Trophoblast cell (in vitro differentiated cells and primary cell): ENCODE measurements at places on chromosomes 11 and 22.

DNA sequence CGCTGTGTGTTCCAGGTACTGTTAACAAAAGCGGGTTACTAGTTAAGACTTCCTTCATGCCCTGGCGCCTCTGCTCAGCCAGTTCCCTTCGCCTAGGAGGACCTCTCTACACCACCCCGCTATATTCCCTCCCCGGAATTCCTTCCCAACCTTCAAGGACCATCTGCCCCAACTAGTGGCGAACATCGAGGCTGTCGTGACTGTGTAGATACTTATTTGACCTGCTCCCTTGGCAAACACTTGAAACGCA lies 450 bp upstream of the BCL2L13 start:
- DNase-seq = no peak

GRCh38 chr22:28548406-28548805 lies 131.2 kb downstream of the TTC28 start:
- no peak for DNase-seq

DNA sequence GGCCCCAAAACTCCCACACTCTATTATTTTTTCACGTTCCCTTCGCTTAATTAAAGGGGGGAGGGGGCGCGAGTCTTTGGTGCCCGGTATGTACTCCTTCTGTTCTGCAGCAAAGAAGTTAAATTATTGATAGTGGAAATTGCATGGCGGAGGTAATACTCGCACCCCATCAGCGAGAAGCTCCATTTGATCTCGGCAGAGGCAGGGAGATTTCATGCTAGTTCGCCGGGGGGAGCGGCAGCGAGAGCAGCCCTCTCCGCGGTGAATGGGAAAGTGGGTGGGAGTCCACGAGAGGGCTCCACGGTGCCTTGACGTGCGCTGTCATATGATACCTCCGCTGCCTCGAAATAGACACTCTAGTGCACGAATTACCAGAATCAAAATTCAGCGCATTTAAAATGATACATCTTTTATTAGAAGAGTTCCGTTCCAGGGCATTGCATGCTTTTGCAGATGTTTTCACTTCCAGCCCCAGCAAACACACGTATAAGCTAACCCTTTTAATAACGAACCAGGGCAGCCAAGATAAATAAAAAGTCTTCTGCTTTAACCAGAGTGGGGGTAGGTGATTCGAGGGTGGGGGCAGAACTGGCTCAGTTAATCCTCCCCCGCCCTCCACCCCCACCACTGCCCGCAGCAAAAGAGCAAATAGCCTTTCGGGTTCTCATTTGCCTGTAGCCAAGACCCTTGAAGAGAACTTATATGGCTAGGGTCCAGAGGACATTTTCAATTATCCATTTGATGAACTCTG lies 1.3 kb upstream of the BDNF start:
- peak; percentile 38 for DNase-seq

- DNase-seq = no peak
Observed at GRCh38 chr11:68117853-68118470, 3.2 kb downstream of the CHKA start.

- DNase-seq = no peak
Observed at GRCh38 chr11:46256540-46257001, 20.9 kb upstream of the CREB3L1 start.

- no peak for DNase-seq
Observed at GRCh38 chr22:48981371-48982061, 846.2 kb downstream of the BRD1 start.

- DNase-seq = no peak
Observed at GRCh38 chr11:120501976-120502755, 9.4 kb upstream of the GRIK4 start.

DNA sequence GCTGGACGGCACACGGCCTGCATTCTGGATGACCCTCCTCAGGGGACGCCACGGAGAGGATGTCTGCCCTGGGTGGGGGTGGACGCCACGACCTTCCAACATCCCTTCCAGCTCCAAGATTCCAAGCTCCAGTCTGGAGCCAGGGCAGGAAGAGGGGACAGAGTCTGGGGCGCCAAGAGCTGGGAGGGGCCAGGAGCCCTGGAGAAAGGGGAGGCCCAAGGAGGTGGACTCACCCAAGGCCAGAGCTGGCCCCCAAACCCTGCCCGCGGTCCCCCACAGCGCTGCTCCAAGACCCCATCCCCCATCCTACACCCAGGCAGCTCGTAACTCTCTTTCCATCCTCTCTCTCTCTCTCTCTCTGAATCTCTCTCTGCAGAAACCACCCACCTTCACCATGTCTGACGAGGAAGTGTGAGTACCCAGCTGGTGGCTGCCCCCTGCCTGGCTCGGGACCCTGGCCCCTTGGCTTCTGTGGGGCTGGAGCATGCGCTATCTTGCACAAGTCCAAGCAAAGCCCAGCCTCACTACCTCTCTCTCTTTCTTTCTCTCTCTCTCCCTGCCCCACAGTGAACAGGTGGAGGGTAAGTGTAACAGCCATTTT lies 3.1 kb downstream of the TNNT3 start:
- no peak for DNase-seq

- no peak for DNase-seq
Observed at GRCh38 chr11:6616596-6617250, 2.5 kb downstream of the TPP1 start.

GRCh38 chr22:48961705-48962104 lies 866.0 kb downstream of the BRD1 start:
- DNase-seq = no peak

- no peak for DNase-seq
Observed at GRCh38 chr11:13550761-13551160, 55.0 kb upstream of the PTH start.

DNA sequence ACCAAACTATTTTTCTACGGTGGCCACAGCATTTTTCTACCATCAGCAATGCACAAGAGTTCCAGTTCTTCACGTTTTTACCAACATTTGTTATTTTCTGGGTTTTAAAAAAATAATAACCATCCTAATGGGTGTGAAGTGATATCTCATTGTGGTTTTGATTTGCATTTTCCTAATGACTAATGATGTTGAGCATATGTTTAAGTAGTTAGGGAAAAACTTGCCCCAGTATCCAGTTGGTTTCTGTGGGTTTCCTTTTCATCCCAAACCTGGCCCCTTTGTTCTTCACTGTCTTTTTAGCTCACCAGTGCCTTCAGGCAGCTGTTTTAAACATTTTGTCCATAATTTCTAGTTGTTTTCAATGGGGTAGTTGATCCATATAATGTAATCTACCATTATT lies 14.7 kb upstream of the PTS start:
- DNase-seq = no peak

- DNase-seq = no peak
Observed at GRCh38 chr22:49070501-49070900, 757.2 kb downstream of the BRD1 start.

- no peak for DNase-seq
Observed at GRCh38 chr11:94563848-94564467, 3.2 kb upstream of the PIWIL4 start.

GRCh38 chr22:18156878-18157713 lies 7.1 kb downstream of the USP18 start:
- peak; percentile 99 for DNase-seq

DNA sequence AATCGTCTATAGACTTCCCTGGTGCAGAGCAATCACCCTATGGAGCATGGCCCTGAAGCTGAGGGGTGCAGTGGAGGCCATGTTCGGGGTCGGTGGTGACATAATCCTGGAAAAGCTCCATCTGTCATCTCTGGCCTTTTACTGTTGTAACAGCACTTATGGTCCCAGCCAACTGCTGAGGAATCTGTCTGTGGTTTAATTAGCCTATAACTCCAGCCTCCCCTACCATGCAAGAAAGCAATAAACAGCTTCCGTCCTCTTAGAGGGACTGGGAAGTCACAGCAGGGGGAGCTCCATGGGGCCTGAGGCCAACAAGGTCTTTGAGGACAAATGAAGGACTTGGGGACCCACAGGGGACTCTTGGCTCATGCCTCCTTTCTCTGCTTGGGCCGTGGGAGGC lies 159.1 kb upstream of the NECTIN1 start:
- DNase-seq = no peak

DNA sequence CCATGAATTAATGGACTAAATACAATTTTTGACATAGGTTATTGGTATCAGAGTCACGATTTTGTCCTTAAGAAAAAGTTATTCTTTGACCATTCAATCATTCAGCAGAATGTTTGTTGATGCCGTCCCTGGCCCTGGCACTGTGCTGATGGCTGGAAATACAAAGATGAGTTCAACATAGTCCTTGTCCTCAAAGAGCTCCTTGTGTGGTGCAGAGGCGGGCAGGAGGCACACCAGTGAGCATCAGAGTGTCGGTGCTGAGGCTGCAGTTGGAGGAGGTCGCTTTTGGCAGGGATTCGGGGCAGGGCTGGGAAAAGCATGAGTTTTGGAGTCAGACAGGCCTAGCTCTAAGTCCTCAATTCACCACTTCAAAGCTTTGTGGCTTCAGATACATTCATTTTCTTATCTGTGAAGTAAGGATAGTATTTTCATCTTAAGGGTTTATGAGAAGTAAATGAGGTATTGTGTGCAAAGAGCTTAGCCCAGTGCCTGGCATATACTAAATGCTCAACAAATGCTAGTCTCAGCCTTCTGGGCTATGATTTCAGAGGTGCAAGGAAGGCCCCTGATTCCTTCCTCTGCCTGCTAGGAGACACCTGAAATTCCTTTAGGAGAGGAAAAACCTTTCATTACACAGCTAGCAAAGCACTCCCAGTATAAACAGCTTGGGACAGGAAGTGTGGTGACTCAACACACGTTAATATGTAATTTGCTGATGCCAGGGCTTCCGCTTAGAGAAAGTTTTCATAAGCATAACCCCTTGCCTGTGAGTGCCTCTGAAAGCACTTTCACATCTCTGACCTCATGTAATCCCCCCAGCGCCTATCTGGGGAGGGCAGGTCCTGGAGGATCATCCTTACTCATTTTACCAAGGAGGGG lies 113.8 kb downstream of the NECTIN1 start:
- DNase-seq = peak; percentile 17

GRCh38 chr22:42922374-42923191 lies 65.5 kb upstream of the ARFGAP3 start:
- no peak for DNase-seq

DNA sequence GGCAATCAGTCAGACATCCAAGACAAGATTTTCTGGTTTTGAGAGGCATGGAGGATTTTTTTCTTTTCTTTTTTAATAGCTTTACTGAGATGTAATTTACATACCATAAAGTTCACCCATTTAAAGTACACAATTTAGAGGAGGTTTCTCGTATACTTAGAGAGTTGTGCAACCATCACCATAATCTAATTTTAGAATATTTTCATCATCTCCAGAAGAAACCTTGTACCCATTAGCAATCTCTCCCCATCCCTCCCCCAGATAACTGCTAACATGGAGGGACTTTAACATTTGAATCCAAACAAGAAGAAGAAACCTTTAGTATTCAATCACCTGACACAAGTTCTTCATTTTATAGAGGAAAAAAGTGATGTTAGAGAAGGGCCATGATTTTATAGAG lies 83.6 kb downstream of the CLPB start:
- no peak for DNase-seq

- DNase-seq = peak; percentile 85
Observed at GRCh38 chr11:128210148-128210940, 377.0 kb downstream of the ETS1 start.

GRCh38 chr11:68442433-68442832 lies 18.1 kb upstream of the PPP6R3 start:
- DNase-seq = no peak

- no peak for DNase-seq
Observed at GRCh38 chr11:46661836-46662235, 38.6 kb downstream of the ARHGAP1 start.

DNA sequence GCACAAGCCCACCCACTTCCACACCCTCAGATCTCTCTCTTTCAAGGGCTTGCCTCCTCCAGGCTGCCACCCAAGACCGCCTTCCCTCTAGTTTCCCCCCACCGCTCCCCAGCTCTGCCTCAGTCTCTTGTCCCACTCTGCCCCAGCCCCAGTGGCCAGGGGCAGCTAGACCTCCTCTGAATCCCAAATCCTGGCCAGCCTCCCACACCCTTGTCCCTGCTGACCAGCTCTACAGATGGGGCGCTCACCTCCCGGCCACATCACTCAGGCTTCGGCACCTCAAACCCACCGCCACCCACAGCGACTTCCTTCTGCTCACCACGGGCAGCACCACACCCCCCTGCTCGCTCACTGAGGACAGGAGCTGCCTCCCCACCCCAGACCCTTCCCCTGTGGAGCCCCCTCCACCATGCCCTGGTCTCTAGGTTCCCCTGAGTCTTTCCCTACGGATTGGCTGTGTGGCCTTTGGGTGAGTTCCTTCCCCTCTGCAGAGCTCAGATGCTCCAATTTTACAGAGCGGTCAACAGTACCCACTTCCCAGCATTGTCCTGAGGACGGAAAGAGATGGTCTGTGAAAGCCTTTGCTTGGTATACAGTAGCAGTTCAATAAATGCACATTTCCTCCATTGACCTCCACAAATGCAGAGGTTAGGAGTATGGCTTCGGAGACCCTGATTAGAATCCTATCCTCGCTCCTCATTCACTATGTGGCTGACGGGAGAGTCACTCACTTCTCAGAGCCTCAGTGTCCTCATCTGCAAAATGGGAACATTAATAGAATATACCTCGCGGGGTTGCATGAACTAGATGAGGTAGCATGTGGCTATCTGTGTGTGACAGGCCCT lies 11.5 kb upstream of the SPI1 start:
- no peak for DNase-seq

- no peak for DNase-seq
Observed at GRCh38 chr11:70859180-70859579, 393.2 kb downstream of the SHANK2 start.

GRCh38 chr11:109996060-109996459 lies 97.1 kb upstream of the ZC3H12C start:
- DNase-seq = no peak

DNA sequence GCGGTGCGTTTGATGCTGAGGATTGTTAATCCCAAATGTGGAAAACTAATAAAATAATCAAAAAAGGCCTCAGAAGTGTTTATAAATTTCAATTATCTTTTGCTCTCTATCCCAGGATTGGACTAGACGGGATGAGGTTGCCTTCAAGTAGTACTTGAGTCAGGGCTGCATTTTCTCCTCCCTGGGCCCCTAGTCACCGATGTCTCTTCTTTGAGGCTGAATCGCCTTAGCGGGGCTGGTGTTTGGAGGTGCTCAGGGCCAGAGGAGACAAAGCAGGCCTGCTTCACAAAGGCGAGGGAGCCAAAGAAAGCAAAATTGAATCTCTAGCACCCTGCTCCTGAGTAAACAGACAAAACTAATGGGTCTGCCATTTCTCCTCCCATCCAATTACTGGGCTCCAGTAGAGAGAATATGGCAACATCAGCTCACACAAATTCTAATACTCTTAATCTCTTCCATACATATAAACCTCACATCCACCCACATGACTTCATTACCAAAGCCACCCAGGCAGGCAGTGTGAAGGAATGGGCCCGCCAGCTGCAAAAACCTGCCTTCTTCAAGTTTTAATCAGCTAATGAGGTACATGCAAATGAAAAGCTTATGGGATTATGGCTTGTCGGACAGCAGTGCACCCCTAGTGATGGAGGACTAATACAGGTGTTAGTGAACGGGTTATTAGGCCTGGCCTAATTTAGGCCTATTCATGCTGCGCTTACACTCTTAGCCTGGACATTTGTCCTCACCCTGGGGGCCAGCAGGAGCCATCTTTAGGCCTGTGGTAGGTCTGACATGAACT lies 52.7 kb upstream of the HTATIP2 start:
- no peak for DNase-seq

DNA sequence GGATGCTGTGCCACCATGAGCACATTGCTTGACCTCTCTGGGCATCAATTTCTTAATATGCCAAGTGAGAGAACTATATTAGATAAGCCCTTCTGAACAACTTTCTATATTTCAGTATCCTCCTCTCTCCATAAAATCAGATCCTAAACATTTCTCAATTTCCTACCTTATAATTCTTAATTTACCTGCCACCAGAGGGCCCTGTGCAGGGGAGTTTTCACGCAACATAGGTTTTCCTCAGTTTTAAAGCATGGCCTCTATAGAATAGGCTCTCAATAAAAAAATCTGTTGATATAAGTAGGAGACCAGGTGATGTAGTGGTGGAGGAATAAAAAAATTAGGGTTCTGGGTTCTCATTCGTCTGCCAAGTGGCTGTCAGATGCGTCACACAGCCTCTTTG lies 83.7 kb upstream of the DBX1 start:
- peak; percentile 11 for DNase-seq
